NCI-H2171 (cell line): ENCODE measurements at places on chromosomes 3 and 15.

GRCh38 chr3:129560911-129561594 is 18.1 kb downstream of the H1-8 start:
- no peak for DNase-seq

DNA sequence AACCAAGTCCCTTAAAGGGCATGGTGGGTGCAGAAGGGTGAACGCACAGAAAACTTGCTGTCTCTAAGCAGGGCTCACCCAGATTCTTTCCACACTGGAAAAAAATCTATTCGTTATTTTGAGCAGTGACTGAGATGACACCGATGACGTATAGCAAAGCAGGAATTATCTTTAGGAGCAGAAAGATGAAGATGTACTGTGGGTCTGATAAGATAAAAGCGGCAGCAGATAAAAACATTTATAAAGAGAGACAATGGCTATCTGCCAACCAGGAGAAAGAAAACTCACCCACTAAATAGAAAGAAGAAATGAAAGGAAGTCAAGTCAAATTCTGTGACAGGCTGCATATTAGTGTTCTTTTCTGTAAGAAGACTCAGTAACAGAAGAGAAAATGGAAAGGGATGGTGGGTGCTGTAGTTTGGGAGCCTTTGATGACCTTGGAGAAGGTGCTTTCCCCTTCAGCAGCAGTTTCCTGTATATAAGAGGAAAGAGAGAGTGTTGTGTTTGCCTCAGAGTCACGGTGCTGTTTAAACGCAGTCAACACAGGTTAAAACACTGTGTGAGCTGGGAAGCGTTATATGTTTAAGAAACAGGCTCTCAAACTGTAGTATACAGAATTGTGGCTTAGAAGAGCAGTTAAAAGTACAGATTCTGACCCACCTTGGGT is 111.6 kb downstream of the AQP9 start:
- DNase-seq = no peak

DNA sequence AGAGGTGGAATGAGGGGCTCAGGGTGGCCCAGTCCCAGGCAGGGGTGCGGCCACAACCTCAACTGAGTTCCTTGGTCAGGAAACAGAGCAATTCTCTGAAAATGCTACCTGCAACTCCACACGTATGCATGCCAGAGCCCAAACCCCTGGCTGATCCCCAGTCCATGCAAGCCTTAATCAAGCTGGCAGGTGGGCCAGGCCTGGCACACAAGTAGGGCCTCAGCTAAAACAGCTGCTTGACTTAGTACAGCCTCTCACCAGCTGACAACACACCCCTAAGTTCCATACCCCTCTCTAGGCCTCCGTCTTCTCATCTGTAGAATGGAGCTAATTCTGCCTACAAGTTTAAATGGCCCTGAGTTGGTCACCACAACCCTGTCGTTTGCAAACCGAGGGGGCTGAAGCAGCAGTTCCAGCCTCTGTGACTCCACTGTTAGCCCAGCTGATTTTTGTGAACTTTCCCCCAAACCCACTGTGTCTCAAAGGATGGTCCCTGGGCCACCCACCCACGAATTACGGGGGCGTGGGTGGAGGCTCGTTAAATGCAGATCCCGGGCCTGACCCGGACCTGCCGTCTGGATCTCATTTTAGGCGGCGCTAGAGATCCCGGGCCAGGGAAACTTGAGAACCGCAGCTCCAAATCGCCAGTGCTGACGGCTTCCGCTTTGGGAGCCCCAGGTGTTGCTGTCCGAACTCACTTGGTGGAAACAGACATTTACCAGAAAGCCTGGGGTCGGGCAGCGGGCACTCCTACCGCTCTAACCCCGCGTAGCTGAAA is 927 bp downstream of the CHDH start:
- no peak for DNase-seq

DNA sequence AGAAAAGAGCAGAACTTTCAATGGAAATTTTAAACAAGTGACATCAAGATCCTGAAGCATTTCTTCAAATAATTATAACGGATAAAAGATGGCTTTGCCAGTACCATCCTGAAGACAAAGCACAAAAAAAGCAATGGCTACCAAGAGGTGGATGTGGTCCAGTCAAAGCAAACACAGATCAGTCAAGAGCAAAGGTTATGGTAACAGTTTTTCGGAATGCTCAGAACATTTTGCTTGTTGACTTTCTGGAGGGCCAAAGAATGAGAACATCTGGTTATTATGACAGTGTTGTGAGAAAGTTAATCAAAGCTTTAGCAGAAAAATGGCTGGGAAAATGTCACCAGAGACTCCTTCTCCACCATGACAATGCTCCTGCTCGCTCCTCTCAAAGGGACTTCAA is 31.5 kb downstream of the FEM1B start:
- no peak for DNase-seq

- DNase-seq = no peak
Measured at GRCh38 chr3:31917303-31918005, 63.6 kb downstream of the OSBPL10 start.

DNA sequence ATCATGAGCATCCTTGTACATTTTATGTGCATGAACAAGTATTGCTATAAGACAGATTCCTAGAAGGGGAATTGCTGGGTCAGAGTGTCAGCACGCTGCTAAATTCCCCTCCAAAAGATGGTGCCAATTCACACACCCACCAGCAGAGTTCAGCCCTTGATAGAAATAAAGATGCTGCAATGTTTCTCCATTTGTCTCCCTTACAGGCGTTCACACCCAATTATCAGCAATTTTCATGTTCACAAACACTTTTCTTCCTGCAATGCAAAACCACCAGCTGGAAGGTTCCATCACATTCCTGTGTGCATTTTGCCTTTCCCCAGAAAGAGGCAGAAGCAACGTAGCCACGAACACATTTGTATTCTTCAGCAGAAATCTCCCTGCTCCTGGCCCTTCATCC is 3.3 kb upstream of the TAMM41 start:
- no peak for DNase-seq

- DNase-seq = no peak
Measured at GRCh38 chr3:45473841-45474240, 85.5 kb downstream of the LARS2 start.

GRCh38 chr15:51751697-51752683 is 593 bp downstream of the TMOD2 start:
- DNase-seq = peak; percentile 18

DNA sequence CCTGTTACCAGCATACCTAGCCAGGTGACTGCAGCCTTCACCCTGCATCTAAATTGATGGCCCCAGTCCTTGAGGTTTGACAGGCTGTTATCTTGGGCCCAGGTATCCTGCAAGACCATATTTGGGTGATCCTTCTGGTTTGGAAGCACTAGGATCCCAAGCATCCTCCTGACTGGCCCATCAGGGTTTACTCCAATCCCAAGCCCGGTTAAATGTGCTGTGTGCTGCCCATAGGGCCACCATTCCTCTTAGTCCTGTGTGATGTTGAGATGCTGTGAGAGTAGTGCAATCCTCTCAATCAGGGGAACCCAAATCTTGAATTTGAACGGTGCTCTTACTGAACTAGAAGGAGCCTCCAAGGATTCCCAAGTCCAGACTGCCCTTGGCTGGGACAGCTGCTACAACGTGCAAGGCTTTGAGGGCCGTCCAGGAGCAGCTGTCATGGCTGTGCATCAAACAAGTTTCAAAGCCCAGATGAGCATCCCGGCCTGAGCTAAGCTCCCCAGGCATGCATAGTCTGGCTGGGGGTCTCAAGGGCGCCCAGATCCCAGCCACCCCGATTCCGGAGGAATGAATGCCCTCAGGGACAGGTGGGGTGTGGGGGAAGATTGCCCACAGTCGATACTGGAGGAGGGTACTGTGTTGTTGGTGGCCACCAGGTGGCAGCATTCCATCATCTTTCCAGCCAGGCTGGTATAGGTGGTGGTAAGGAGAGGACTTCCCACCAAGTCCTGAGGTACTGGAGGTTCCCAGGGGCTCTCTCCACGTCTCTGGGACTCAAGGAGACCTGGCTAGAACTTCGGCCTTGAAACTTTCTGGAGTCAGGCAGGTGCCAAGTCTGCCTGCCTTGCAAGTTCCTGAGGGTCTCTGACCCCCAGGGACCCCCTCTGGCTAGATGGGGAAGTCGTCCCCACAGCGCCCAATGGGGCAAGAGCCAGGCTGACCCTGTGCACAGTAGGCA is 32.6 kb downstream of the RBM5 start:
- peak; percentile 22 for DNase-seq

- DNase-seq = no peak
Measured at GRCh38 chr3:55166576-55167555, 239.0 kb upstream of the LRTM1 start.

GRCh38 chr3:149374793-149375500 is 2.5 kb downstream of the TM4SF1 start:
- DNase-seq = no peak

GRCh38 chr3:57783186-57784088 is 27.3 kb downstream of the SLMAP start:
- no peak for DNase-seq

GRCh38 chr3:22714749-22715148 is 488.4 kb upstream of the UBE2E2 start:
- DNase-seq = no peak

DNA sequence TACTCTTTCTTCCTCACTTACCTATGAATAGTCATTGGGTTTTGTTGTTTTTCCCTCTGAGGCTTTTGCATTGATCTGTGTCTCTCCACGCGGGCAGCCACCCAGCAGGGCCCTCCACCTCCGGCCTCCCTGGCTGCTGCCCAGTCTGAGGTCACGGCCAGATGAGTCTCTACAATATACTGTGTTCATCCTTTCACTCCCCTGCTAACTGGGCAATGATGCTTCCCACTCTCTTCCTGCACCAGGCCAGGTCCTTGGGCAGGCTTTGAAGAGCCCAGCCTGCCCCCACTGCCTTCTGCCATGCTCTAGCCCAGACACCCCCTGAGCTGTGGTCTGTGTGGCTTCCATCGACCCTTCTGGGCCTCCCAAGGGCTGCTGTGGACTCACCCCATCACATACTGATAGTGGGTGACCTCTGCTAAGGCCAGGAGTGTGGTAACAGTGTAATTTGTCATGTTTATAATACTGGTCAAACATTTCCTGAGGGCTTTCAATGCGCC is 18.0 kb downstream of the PDIA5 start:
- DNase-seq = no peak

GRCh38 chr3:100164743-100165142 is 50.4 kb upstream of the FILIP1L start:
- DNase-seq = no peak

- no peak for DNase-seq
Measured at GRCh38 chr3:65545429-65545828, 493.3 kb downstream of the MAGI1 start.

GRCh38 chr3:113132571-113132996 is 78.8 kb upstream of the BOC start:
- no peak for DNase-seq

- DNase-seq = no peak
Measured at GRCh38 chr3:63344661-63345060, 66.6 kb downstream of the SYNPR start.

DNA sequence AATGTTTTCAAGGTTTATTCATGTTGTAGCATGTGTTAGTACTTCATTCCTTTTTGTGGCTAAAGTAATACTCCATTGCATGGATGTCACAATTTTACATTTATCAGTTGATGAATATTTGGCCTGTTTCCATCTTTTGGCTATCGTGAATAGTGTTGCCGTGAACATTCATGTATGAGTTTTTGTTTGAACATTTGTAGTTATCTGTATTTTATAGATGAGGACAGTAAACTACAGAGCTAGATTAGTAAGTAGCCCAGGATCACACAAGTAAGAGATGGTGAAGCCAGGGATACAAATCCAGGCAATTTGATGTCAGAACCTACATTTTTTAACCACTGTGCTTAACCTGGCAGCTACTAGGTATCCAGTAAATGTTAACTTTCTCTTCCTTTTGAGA is 63.2 kb downstream of the ASTE1 start:
- DNase-seq = no peak

DNA sequence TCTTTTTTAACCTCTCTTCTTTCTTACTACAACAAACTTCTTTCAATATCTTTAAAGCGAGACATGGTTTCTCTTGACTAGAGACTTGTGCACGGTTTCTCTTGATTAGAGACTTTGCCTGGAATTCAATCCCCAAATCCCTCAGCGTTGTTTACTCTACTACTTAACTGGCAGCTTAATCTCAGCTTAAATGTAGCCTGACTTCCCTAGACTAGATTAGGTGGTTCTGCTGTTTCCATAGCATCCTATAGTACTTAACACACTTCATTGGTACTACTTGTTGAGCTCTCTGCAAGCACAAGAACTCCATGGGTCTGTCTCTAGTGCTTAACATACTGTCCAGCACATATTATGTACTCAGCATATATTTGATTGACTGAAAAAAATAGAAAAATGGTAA is 168.2 kb upstream of the GPR149 start:
- DNase-seq = no peak

GRCh38 chr3:58962816-58963215 is 87.0 kb downstream of the CFAP20DC start:
- no peak for DNase-seq

DNA sequence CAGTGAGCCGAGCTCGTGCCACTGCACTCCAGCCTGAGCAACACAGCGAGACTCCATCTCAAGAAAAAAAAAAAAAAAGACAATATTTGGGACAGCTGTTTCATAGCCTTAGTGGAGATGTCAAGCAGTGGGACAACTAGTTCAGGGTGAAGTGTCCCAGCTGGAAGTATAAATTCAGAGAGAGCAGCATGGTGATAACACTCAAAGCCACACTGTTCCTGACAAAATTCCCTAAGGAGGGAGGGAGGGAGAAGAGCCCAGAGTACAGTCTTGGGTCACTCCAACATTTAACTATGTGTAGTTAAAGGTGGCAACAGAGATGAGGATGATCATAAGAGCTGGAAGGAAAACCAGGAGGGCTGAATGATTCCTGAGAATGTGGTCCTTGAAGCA is 21.1 kb upstream of the IP6K2 start:
- no peak for DNase-seq

- no peak for DNase-seq
Measured at GRCh38 chr3:54760201-54760600, 167.7 kb downstream of the LRTM1 start.

DNA sequence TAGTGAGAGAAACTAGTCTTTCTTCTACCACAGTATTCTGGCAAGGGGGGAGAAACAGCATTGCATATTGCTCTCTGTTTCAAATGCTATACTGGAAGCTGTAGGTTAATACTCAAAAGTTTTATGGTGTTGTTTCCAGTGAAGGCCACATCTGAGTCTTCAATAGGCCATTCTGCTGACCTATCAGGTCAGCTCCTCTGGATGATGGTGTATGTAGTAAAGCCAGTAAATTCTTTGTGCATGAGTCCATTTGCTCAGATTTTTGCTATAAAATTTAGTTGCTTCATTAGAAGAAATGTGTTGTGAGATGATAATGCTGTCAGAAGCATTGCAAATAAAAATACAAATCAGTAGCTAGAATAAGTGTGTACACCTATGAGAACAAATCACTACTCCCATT is 64.9 kb upstream of the RBMS3 start:
- no peak for DNase-seq

DNA sequence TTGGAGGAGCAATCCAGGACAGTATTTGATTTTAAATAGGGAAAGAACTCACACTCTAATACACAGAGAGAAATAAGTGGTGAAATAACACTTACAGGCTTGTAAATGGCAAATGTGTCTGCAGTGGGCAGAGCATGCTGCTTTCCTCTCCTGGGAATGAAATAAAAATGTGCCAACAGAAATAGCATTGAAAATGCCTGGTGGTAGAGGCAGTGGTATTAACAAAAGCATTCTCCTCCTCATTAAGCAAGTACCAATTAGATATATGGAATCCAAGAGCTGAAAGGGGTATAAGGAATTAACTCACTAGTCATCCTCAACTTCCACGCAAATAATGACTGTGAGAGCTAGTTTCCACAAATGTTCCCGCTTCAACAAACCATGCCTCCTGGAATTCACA is 364.1 kb upstream of the KCNMB2 start:
- no peak for DNase-seq
